ENCODE measurements at places on chromosomes 4 and X. TPM values are rescaled to one million over a fixed set of nuclear protein-coding genes. Genes with fewer than 3 reads are reported as not detected.

DNA sequence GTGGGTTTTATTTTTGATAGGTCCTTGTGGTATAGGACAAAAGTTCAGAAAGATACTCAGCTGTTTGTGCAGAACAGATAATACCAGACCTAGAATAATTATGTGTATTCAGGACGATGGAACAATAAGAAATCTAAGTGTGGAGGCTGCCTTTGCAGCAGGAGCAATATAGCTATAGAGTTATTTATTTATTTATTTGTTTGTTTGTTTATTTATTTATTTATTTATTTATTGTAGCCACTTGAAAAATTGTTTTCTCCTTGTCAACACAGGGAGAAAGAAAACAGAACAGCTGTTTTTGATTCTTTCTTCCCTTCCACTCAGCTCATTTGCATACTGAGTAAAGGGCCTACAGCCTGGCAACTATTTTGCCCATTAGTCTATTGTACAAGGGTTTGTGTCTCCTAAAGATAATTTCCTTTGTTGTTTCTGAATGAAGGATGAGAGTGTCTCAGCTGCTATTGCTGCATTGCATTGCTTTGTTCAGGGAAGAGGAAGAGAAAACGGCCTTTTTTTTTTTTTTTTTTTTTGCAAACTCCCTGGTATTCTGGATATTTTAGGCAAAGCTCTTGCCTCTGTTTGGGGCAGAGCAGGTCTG lies 56.0 kb upstream of the ESX1 start:
- no peaks in the 10 kb centered on the region for H3K36me3 ChIP-seq
- H3K27me3 ChIP-seq: no peaks in the 10 kb centered on the region
- DNase-seq: no peak
- no peak overlapping the region for H3K4me3 ChIP-seq

- H3K27ac ChIP-seq: peak overlapping the region; percentile 92
- no peak overlapping the region for H3K4me3 ChIP-seq
- H3K36me3 ChIP-seq: no peaks in the 10 kb centered on the region
- DNase-seq: no peak
- no peaks in the 10 kb centered on the region for H3K27me3 ChIP-seq
Measured at GRCh38 chr4:95537191-95537590, 11.6 kb downstream of the UNC5C start.

- no peaks in the 10 kb centered on the region for H3K36me3 ChIP-seq
- H3K27ac ChIP-seq: no peak overlapping the region
- no peak overlapping the region for H3K4me3 ChIP-seq
- peaks cover 8% of the 10 kb centered on the region for H3K4me1 ChIP-seq
- no peaks in the 10 kb centered on the region for H3K27me3 ChIP-seq
- DNase-seq: no peak
Measured at GRCh38 chr4:147799986-147800555, 68.2 kb downstream of the ARHGAP10 start.

Gene TCEANC
- 4.8 TPM for total RNA-seq

Gene NAP1L3
- 51.3 TPM for total RNA-seq

Gene AMOT
- total RNA-seq: 22.5 TPM

Gene NKX3-2
- total RNA-seq: 0.50 TPM
